ENCODE measurements at places on chromosomes 6 and 20.
A peak's percentile ranks its signal among the peaks of the same experiment; 100 is the strongest.

GRCh38 chr20:40335901-40336351 is 353.1 kb downstream of the MAFB start:
- DNase-seq, result no peak

DNA sequence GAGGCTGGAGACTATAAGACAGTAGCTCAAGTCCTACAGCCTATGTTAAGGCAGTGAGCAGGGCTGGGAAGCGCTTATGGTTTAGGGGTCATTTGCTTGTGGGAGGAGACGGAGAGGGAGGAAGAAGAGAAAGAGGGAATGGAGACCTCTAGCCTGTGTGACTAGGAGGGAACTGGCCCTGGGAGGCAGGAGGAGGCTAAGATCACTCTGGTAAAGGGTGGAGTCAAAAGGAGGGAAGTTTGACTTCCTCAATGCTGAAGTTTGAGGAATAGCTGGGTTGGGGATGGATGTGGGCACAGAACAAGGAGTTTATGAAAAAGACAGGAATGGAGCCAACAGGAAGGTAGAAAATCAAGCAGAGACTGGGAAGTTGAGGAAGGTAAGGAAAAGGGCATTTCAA is 6.4 kb upstream of the BACH2 start:
- DNase-seq, result no peak

DNA sequence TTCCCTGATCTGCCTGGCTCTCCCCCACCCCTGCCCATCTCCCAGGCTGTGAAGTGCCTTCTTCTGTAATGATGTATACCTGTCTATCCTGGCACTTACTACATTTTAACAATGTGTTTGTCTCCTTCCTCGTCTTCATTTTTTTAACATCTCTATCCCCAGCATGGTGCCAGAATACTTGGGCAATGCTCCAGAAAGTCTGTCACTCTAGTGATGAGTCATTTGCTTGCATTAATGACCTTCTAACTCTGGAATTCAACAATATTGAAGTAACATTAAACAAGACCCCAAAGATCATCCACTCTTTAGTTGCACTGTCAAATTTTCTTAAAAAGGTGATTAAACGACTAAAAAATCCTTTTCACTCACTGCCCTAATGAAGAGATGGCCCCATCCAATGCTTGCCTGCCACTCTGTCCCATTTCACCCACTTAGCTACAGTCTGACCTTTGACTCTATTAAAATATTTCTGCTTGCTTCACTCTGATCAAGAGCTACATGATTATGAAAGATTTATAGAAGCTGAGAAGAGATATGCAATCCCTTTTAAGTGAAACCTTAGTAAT is 7.7 kb upstream of the KLHL31 start:
- DNase-seq, result no peak

- no peak for DNase-seq
Observed at GRCh38 chr20:23125159-23125558, 39.0 kb upstream of the CD93 start.

DNA sequence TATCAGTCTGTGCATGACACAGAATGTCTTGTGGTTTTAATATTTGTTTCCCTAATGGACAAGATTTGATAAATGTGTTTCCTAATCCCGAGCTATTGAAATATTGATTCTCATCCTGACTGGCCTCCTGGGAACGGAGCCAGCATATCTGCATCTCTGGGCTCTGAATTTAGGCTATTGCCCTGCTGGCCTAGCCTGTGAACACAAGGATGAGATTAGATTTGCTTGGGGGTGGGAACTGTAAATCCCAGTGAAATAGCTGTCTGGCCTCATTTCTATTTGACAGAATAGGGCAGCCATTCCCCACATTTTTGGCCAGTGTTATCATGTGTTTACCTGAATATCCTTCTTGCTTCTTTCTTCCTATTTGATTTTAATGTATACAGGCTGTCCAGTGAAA is 198.4 kb upstream of the SOX4 start:
- DNase-seq, result no peak

DNA sequence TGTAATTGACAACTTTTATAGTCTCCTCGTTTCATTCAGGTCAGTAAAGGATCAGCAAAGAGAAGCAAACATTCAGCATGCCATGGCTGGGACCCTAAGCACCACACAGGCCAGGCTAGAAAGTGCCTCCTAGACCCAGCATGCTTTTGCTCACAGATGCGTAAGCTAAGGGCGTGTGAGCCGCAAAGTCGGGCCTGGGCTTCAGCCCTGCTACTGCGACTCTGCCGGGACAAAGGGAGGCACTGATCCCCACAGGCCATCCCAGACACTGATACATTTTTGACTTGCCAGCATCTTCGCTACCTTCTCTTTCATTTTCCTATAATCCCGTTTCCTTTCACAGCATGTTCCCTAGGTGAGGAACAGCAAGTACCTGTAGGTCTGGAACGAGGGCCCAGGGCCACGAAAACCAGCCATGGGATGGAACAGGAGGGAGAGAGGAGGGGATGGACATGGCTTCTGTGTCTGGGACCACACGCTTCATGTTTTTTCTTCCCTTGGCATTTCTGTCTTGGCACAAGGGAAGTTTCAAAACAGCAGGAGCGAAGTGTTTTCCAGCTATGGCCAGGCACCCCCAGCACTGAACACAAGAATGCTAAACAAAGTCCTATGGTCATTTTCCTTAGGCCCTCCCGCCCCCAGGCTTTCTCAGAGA is 42.6 kb downstream of the IRF4 start:
- no peak for DNase-seq

GRCh38 chr6:23027281-23027680 is 457.9 kb downstream of the HDGFL1 start:
- peak; percentile 4 for DNase-seq

All from NCI-H1930 (cell line).